Tracheal epithelial cell (primary cell): ENCODE measurements at places on chromosomes 6 and 20. TPM values are rescaled to one million over a fixed set of nuclear protein-coding genes. Genes with fewer than 3 reads are reported as not detected.

The HEY2 gene
- under 0.01 and 0.24 TPM in 2 replicates for total RNA-seq

The BMP7 gene
- total RNA-seq: not detected in 2 replicates

The CENPB gene
- total RNA-seq: 100 and 109 TPM in 2 replicates

The DLK2 gene
- 3.1 and 5.3 TPM in 2 replicates for total RNA-seq

The ARFGEF3 gene
- total RNA-seq: 6.7 and 8.3 TPM in 2 replicates

The ABHD16B gene
- not detected in 2 replicates for total RNA-seq

The LY6G6C gene
- not detected in 2 replicates for total RNA-seq

The OLIG3 gene
- not detected in 2 replicates for total RNA-seq

The GATA5 gene
- not detected in 2 replicates for total RNA-seq

The PLA2G7 gene
- 0.72 TPM in 1 of 2 replicates, not detected in the other for total RNA-seq

The MCM9 gene
- 14.1 and 14.5 TPM in 2 replicates for total RNA-seq

The MSH5 gene
- total RNA-seq: 4.3 and 5.8 TPM in 2 replicates

The GABRR2 gene
- total RNA-seq: not detected in 2 replicates

The SPDEF gene
- total RNA-seq: 3.8 and 8.7 TPM in 2 replicates

The APOBEC2 gene
- total RNA-seq: not detected in 2 replicates

The GCNT2 gene
- total RNA-seq: 8.1 and 8.4 TPM in 2 replicates

The CDSN gene
- 0.24 TPM in 1 of 2 replicates, not detected in the other for total RNA-seq

The SLC23A2 gene
- total RNA-seq: 8.5 and 10.6 TPM in 2 replicates

The HTR1B gene
- total RNA-seq: 0.24 TPM in 1 of 2 replicates, not detected in the other

The CSNK2A1 gene
- 148 and 233 TPM in 2 replicates for total RNA-seq

The MEA1 gene
- 47.1 and 65.3 TPM in 2 replicates for total RNA-seq

The NR2E1 gene
- total RNA-seq: not detected in 2 replicates

The PBOV1 gene
- not detected in 2 replicates for total RNA-seq

The SLC17A1 gene
- total RNA-seq: 1.4 TPM in 1 of 2 replicates, not detected in the other

The VARS2 gene
- 21.7 and 46.3 TPM in 2 replicates for total RNA-seq

The IL22RA2 gene
- not detected in 2 replicates for total RNA-seq

The TTI1 gene
- total RNA-seq: 14.9 and 21.3 TPM in 2 replicates

The FOXS1 gene
- not detected in 2 replicates for total RNA-seq

The PACRG gene
- total RNA-seq: 0.24 and 2.1 TPM in 2 replicates

The TMEM244 gene
- not detected in 2 replicates for total RNA-seq

The STMND1 gene
- total RNA-seq: 0.24 TPM in 1 of 2 replicates, not detected in the other

The FOXF2 gene
- total RNA-seq: not detected in 2 replicates

The ALDH5A1 gene
- 2.3 and 2.4 TPM in 2 replicates for total RNA-seq

The C6orf15 gene
- total RNA-seq: 1.2 TPM in 1 of 2 replicates, not detected in the other

The TMEM14C gene
- total RNA-seq: 143 and 165 TPM in 2 replicates

The ASIP gene
- not detected in 2 replicates for total RNA-seq
